ENCODE measurements at places on chromosomes 4 and X.

DNA sequence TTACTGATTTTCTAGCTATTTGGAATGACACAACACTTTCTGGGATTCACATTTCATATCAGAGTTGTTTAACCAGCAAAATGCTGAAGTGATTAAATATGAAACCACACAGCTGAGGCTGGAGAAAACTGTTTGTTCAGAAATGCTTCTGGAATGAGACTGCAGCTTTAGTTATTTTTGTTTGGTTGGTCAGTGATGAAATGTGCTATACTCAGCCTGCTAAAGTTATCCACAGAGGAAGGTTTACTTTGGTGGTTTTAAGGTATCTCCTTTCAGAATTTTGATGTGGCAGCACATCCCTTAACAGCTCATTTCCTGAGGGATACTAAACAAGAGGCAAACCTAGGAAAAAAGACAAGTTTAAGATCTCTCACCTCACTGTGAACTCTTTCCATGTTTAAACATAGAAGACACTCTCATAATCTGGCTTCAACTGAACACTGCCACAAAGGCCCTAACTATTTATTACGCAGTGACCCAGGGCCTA is 106.6 kb upstream of the PDE5A start:
- DNase-seq, result no peak

DNA sequence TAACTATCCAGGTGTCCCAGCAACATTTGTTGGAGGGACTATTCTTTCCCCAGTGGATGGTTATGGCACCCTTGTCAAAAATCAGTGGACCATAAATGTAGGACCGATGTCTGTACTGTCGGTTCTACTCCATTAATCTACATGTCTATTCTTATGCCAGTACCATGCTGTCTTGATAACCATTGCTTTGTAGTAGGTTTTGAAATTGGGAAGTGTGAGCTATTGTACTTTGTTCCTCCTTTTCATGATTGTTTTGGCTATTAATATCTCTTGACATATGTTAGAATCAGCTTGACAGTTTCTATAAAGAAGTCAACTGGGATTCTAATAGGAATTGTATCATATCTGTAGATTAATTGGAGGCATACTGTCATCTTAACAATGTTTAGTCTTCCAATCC is 112.7 kb downstream of the HNRNPD start:
- no peak for DNase-seq

GRCh38 chr4:87007528-87008446 is 73.0 kb downstream of the AFF1 start:
- peak; percentile 52 for DNase-seq

- no peak for DNase-seq
Measured at GRCh38 chr4:127400276-127400675, 232.5 kb upstream of the INTU start.

DNA sequence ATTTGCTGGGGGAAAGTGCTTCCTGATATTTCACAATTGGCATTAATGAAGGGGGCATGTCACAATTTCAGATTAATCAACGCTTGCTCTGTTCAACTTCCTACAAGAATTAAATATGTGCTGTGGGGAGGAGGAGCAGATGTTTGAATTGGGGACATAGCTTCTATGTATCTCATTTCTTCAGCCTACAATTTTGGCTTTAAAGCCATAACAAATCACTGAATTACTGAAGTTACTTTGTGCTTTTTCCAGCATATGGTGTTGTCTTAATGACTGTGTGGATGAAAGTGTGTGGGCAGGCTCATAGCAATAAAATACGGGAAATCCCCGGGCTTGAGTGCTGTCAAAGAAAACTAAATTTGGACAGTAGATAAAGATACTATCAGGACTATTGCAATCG is 813 bp downstream of the TLR7 start:
- DNase-seq, result no peak

- no peak for DNase-seq
Measured at GRCh38 chr4:150008546-150008945, 69.7 kb upstream of the DCLK2 start.

DNA sequence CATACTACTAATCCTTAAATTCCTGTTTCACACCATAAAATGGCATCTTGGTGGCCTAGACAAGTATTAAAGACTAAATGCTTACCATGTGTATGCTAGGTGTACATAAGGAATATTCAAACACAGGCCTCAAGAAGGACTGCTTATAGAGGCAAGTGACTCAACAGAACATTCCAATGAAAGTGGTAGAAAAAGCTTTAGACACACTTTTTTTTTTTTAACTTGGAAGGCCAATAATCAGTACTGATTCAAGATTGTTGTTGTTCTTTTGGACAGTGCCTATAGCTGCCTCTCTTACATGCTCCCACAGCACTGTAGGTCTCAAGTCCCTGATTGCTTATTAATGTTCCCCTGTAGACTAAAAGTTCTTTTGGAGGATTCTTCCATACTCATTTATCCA is 77.6 kb downstream of the FBXL5 start:
- DNase-seq, result no peak

DNA sequence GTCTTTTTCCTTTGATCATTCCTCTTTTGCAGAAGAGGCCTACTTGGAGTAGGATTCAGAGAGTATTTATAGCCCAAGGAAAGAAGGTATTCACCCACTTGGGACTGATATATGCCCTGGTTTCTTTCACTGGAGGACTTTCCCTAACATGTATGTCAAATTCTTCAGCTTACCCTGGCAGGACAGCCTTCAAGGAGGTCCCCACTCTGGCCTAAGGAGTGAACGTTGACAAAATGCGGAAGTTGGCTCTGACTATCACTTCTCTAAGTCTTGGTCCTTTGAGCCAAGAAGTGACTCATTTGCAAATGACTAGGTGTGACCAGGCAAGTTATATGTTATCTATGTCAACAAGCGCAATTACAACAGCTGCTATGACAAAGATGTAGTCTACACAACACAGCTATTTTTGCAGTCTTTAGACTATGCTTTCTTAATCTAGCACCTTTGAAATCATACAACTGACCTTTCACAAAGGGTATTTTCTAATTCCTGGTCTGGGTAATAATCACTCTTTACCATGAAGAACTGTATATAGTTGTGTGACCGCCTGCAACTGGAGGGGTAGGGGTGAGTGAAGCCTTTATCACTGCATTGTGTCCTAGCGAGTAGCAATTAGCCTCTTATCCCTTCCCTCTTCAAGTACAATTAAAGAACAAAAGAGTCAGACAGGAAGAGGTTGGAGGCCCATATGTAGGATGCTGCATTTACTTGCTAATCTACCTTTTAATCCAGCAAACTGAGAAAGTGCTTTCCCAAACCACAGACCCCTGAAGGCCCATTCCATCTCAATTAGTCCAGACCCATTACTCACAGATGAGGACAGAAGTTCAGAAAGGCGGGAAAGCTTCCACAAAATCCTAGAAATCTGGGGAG is 50.1 kb downstream of the RASGEF1B start:
- DNase-seq, result no peak

DNA sequence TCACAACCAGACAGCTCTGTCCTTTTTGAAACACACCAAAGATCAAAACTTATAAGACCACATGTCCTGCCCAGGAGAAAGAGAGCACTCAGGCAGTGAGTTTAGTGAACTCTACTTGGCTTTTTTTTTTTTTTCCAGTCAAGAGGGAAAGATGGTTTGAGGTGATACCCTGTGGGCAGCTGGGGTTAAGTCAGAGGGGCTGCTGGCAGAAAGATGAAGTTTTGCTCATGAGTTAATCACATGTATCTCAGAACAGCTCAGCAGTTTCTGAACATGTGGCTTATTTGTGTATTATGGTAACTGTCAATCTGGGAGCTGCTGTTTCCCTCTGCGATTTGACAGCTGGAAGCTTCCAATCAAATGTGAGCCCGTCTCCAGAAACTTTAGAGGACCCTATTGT is 56.4 kb upstream of the MAP3K15 start:
- no peak for DNase-seq

DNA sequence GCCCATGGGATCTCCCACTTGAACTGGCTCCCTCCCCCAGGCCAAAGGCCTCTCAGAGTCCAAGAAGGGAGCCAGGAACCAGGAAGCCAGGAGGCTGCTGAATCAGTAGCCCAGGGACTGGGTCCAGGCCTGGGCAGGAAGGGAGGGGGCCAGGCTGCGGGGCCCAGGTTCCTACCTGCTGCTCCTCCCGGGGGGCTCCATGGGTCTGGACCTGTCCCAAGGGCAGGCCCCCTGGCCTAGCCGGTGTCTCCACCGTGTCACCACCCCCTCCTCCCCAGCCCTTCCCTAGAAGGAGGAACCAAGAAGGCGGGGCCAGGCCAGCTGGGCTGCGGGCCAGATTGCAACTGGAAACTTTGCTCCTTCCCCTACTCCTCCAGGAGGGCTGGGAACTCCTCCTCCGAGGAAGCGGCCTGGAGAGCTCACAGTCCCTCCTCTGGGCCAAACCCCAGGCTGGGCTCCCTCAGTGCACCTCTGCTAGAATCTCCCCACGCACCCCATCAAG is at the start of gene IQSEC2:
TSS of gene IQSEC2 (minus strand) at position 264 of the 502 bp plus-strand sequence.
- DNase-seq, result peak; percentile 34

DNA sequence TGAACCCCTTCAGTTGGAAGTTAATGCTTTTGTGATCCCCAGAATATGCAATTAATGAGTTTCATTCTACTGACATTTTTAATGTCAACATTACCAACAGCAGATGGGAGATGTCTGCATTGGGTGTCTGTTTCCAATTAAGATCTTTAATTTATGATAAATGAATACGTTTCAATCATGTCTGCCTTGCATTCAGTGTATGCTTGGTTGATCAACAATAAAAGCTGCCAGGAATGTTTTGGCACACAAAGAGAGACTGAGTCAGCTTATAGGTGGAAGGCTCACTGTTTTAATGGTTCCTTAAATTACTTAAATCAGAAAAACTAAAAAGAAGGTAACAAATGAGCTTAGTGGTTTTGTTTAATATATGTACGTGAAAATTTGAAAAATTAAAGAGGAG is 359.9 kb upstream of the CNKSR2 start:
- no peak for DNase-seq

DNA sequence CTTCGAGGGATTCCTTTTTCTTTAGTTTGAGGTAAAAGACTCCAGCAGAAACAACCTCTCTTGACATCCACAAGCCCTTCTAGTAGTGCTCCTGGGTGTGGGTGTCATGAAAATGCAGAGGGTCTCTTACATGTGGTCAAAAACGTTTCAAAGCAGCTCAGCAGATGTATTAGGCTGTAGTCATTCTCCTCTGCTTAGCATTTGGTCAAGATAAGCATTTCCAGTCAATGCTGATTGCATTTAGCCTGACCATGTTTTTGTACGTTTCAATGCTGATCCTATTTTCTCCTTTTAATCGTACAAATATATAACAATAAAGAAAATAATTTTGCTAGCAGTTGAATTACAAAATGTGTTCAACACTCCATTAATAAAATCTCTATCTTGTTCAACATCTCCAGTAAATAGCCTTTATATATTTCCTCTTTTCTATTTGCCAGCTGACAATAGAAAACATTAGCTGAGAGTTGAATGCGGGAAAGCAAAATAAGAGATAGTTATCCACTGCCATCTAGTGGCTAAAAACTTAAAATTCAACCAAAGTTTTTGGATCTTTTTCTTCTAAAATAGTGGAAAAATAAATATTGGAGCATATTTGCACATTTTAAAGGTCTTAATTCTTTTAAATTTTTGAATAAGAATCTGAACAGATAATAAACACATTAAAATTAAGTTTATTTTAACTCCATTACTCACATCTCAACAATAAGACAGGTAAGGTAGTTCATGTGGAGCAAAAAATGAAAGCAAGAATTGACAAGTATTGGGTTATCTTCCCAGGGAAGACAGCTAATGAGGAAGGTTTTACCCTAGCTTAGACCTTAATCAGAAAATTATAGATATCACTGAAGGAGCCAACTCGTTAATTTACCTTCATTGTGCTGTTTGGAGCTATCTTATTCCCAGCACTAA is 15.2 kb upstream of the PACRGL start:
- DNase-seq, result no peak

- DNase-seq, result no peak
Measured at GRCh38 chrX:73987166-73987565, 316.8 kb upstream of the ZCCHC13 start.

- DNase-seq, result no peak
Measured at GRCh38 chr4:79429113-79429903, 21.3 kb upstream of the GK2 start.

DNA sequence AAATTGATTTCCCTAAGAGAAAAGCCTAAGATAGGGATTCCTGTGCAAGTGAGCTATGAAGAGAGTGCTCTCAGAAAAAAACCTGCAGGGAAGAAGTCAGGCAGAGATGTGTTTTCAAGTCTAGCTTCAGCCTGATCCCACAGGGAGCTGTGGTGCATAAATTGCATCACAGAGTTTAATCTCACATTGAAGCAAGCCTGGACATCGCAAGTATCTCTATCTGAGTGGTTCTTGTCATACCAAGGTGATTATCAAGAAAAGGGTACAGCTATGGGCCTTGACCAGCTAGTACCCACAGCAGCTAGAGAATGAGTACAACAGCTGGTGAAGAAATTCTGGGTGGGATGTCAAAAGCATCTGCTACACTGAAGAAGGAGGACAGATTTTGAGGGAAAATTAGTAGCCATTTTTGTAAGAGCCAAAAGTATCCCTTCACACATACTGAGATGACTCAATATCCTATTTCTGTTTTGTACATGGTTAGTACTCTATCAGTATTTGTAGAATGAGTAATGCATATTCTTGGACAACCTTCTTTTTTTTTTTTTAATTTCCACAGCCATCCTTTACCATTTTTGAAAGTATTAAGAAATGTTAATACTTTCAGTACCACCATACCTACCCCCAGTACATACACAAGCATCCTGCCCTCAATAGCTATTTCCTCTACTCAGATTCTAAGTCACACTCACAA is 708.9 kb downstream of the IL1RAPL1 start:
- DNase-seq, result no peak
